ENCODE measurements at places on chromosomes 2 and 18.

GRCh38 chr2:8204711-8205110 lies 477.1 kb upstream of the ID2 start:
- DNase-seq, result no peak

DNA sequence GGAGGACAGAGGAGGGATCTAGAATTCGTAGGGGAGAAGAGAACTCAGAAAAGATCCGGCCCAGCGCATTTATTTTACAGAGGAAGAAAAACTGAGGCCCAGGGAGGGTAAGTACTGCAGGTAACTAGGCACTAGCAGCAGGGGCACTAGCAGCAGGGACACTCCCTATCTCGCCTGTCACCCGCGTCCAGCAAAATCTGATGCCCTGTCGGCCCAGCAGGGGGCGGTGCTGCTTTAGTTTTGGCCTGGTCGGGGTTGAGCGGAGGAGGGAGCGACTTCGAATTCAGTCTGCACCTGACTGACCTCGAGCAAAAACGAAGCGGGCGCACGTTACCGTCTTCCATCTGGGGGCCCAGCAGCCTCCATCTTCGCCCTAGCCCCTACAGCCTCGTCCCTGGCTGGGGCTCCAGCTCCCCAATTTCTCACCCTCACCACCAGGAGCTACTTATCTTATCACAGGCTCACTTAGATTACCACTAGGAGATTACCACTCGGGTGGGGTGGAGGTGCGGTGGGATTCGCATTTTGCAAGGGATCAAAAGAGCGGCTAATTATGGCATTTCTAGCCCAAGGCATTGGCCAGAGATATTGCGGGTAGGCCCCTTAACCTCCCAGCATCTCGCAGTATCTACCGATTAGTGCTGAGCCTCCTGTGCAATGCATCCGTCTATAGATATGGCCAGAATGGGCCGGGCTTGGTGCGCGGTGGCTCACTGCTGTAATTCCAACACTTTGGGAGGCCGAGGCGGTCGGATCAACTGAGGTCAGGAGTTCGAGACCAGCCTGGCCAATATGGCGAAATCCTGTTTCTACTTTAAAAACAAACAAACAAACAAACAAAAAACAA lies 17.8 kb upstream of the CD8A start:
- peak; percentile 83 for DNase-seq

DNA sequence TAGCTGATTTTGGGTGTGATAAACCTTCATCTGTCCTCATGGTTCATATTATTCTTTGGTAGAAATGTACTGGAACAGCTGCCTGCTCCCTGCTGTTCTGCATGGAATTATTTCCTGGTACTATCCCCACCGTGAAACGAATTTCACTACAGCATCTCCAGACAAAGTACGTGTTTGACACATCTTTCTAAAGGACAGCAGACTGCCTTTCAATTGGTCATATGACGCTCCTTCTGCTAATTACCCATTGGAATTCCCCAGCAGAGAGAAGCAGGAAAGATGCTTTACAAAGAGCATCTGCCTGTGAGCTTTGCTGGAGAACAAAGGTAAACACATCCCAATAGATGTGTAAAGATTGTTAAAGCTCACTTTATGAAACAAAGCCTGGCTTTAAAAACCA lies 4.4 kb upstream of the RFX8 start:
- no peak for DNase-seq

DNA sequence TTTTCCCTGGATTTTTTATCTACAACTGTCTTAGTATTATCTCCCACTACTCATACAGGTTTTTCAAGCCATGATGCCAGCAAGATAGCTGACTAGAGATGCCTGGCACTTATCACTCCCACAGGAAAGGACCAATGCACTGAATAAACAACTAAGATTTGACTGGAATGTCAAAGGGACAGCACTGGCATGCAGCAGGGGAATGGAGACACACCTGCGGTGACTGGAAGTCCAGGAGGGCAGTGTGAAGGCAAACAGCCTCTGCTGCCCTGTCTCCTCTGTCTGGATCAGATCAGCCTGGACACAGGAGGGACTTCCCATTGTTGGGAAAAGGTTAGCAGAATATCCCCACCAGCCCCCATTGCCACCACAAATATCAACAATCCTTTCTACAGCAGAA lies 85.1 kb downstream of the TMEM237 start:
- DNase-seq, result no peak

All from left colon (tissue), 2 donors.